ENCODE measurements at places on chromosomes 2 and 18.

- peak; percentile 21 for DNase-seq
These were observed 1.3 kb downstream of the RASGRP3 start for GRCh38 chr2:33477473-33478468.

DNA sequence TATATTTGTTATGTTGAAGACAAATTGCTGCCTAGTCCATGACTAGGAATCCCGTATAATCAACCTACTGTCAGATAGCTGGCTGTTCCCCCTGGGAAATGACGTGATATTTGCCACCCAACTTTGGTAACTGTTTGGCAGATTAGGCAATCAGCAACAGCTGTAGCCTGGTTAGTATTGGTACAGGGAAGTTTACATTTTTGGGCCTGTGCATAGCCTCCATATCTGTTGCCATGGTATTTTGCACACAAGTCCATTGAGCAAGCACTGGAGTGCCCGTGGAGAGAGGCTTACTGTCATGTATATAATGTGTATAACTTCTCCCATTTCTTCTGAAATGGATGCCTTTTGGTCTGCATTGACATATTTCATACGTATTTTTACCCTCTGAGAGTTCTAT, 27.7 kb downstream of the BIRC6 start:
- no peak for DNase-seq

GRCh38 chr2:46029332-46029811, 267.8 kb upstream of the EPAS1 start:
- DNase-seq, result no peak

- no peak for DNase-seq
These were observed 74.0 kb downstream of the MCFD2 start for GRCh38 chr2:46841621-46842020.

DNA sequence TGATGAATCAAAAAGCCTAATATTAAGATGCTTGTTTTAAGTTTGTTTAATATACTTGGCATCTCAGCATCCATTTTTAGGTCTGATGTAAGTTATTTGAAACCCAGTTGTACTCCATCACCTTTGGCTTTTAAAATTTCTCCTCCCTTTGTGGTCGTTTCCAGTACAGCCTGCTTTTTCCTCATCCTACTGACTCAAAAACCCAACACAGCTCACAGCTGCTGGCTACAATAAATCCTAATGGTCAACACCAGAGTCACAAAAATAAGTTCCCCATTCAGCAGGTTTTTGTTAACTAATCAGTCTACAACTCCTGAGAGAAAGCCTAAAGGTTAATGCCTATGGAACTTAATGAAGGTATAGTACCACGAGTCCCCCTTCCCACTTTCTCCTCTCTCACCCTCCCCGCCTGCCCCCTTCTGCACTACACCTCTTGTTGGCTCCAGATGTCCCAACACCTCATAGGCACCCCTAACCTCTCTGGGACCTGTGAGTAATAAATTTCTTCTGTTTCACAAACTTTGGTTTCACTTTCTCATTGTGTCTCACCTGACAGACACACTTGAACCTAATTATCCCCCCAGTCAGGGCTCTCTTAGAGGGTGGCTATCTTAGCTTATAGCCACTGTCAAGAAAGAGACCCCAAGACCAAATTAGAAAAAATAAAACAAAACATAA, 148.6 kb downstream of the GALNT1 start:
- no peak for DNase-seq

GRCh38 chr2:202102425-202103000, 29.5 kb downstream of the KIAA2012 start:
- no peak for DNase-seq

- DNase-seq, result no peak
These were observed 84.6 kb downstream of the FAM210A start for GRCh38 chr18:13641551-13642439.

- no peak for DNase-seq
These were observed 7.8 kb upstream of the DDX1 start for GRCh38 chr2:15583826-15584225.

GRCh38 chr18:26617151-26617554, 68.8 kb upstream of the KCTD1 start:
- no peak for DNase-seq

GRCh38 chr2:188984065-188984491, 9.9 kb downstream of the COL3A1 start:
- DNase-seq, result no peak

DNA sequence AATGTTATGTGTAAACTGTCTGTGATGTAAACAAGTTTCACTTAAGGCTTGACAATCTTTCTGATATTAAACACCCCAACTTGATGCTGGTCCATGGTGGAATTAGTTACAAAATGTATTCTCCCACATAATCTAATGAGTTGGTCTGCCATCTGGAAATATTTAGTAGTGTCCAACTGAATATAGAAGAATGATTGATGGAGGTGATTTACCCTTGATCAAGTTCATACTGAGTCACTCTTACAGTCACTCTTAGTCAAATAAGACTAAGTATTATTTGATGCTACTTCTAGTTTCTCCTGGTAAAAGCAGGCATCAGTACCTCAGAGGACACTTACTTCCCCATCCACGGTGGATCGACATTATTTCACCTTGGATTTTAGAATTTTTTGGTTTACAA, 198.1 kb downstream of the SATB2 start:
- DNase-seq, result no peak

GRCh38 chr18:71028285-71028762, 739.5 kb downstream of the SOCS6 start:
- no peak for DNase-seq

DNA sequence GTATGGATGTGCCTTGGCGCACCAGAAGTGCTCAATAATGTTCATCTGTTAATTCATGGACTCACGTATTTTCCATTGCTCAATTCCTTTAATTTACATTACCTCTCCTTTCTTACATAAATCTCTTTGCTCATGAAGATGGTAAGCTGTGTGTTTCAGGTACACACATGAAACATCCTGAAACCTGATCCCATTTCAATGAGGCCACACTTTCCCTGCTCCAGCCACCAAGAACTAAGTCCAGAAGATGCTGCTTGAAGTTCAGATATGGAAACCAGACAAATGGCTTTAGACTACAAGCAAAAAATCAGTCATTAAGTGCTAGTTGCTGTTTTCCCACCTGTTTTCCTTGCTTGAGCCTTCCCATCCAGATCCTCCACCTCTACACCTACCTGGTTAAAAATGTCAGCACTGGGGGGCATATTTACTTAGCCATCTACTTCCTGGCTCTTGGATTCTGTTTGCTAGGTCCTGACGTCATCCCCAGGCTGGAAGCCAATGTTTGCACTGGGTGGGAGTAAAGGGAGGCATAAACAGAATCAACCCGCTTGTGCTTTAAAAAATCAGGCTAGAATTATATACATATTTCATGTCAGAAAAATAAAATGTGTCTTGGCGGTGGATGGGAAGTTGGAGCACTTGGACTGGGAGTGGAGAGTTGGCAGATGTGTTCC, 309.7 kb downstream of the OSR1 start:
- no peak for DNase-seq

DNA sequence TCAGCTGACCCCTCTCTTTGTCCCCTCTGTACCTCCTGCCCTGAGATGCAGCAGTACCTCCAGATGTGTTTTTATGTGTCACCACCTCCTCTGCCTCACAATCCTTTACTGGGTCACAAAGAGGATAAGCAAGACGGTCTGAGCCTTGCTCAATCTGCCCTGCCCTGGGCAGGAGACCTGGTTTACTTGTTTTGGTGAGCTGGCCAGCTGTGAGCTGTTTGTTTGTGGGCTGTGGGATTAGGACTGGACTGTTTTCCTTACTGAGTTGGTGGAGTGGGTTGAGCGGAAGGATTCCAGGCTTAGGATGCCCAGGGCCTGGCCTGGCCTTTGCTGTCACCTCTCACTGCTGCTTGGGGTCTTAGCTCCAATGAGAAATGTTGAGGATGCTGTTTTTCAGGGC, 299.5 kb downstream of the SRBD1 start:
- no peak for DNase-seq

GRCh38 chr2:174581491-174581890, 16.1 kb downstream of the WIPF1 start:
- no peak for DNase-seq

DNA sequence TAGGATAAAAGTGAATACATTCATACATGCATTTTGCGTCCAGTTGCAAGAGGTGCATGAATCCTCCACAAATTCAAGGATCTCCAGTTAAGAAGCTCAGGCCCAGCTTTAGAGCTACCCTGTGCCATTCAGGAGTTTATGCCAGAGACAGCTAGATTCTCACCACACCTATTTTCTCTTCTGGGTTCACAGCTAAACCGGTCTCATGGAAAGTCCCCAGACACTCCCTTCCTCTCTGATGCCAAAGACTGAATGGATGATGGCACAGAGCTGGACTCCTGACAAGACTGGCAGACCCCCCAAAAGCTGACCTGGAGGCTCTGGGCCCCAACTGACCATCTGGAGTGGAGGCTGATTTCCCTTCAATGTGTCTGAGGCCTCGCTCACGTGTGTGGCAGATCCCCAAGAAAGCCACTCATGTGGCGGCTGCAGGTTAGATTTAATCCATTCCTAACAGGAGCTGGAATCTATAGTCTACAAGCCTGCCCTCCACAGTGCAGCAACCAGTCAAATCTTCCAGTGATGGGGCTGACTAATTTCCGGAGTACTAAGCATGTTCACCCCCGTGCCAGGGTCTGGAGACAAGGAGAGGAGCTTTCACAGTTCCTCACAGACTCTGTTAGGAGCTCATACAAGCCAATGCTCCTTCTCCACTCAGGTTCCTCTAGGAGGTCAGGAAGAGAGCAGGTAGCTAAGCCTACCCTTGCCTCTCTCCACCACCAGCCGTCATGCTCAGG, 257.1 kb downstream of the BCL11A start:
- no peak for DNase-seq

- DNase-seq, result no peak
These were observed 8.3 kb downstream of the NEU4 start for GRCh38 chr2:241817126-241817820.

DNA sequence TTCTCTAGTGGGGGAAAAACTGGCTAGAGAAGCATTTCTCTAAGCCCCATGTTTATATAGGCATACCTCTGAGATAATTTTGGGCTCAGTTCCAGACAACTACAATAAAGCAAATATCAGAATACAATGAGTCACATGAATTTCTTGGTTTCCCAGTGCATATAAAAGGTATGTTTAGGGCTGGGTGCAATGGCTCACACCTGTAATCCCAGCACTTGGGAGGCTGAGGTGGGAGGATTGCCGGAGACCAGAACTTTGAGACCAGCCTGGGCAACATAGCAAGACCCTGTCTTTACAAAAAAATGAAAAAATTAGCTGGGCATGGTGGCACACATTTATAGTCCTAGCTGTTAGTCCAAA, 22.2 kb downstream of the TSN start:
- DNase-seq, result no peak

GRCh38 chr2:79580175-79580574, 67.3 kb downstream of the CTNNA2 start:
- DNase-seq, result no peak

DNA sequence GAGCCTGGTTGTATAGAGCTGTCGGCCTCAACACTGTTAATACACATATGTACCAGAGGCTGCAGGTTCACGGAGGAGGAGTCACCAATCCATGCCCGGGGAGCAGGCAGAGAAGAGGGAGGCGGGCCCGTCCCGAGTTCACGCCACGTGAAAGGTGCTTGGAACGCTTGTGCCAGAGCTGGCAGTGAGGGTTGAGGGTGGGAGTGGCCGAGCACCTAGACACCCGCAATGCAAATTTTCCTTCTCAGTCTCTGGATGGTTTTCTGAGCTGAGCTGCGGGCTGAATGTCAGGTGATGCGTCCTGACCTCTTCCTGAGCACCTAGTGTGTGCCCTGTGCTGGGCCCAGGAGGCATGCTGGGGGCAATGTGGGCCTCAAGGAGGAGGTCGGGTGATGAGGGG, 52.2 kb downstream of the ODC1 start:
- DNase-seq, result no peak

GRCh38 chr2:8368463-8368862, 313.4 kb upstream of the ID2 start:
- no peak for DNase-seq

DNA sequence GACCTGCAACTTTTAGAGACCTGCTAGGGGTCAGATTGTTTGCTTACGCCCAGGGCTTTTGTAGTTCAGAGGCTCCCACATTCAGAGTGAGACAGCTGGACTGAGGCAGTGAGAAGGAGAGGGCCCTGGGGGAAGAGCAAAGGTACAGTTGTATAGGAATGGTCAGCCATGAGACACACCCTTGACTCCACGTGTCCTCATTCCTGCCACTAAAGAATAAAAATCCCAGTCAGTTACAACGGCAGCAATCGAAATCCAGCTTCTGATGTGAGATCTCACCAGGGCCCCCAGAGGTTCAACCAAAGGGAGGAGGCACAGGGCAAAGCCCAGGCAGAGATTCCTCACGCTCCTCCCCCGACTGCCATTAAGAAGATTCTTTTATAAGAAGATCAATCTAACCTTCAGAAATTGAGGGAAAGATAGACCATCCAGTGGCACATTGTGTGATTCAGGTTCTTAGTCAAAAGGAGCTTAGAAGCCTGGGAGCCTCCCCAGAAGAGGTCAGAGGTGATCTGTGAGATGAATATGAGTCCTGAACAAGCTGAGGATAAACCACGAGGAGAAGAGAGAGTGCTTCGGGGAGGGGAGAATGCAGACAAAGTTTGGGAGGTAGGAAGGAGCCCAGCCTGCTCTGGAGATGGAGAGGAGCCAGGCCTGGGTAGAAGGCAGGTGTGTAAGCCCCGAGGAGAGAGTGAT, 317.0 kb downstream of the CYP26B1 start:
- no peak for DNase-seq

DNA sequence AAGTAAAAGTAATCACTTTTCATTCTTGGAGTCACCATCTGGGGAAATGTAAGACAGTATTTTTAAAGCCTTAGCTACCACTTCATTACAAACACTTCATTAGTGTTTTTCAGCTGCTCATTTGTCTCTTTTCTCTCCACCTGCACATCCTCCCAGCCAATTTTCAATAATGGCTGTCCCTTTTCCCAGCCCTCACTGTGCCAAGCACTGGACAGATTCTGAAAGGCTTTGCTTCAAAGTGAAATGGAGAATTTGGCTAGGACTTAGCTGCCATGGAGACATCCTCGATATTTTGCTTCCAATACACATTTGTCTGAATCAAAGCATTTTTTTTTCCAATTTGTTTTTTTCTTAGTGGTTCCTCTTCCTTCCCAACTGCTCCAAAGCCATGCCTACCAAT, 272.4 kb upstream of the NRXN1 start:
- DNase-seq, result no peak

GRCh38 chr18:23827681-23828080, 138.4 kb downstream of the LAMA3 start:
- no peak for DNase-seq
